ENCODE measurements at places on chromosomes 11 and 22.
A peak's percentile ranks its signal among the peaks of the same experiment; 100 is the strongest.

GRCh38 chr22:36029406-36029755 lies 757 bp upstream of the RBFOX2 start:
- no peak for DNase-seq

GRCh38 chr22:45980761-45981160 lies 3.8 kb upstream of the WNT7B start:
- DNase-seq, result no peak

DNA sequence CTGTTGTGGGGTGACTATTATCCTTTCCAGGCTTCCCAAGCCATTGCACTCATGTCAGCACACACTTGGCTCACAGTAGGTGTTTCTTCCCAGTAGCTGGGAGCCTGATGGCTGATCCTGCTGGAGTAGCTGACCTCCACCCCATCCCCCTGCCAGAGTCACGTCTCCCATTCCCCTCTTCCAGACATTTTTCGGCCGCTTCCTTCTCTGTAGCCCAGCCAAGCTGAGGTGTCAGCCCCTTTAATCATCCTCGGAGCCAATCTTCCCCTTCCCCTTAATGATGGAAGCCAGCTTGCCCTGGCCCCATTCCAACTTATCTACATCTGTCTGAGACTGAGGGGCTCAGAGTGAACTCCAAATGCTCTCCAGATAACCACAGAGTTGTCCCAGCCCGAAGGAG lies 550.7 kb downstream of the MN1 start:
- no peak for DNase-seq

DNA sequence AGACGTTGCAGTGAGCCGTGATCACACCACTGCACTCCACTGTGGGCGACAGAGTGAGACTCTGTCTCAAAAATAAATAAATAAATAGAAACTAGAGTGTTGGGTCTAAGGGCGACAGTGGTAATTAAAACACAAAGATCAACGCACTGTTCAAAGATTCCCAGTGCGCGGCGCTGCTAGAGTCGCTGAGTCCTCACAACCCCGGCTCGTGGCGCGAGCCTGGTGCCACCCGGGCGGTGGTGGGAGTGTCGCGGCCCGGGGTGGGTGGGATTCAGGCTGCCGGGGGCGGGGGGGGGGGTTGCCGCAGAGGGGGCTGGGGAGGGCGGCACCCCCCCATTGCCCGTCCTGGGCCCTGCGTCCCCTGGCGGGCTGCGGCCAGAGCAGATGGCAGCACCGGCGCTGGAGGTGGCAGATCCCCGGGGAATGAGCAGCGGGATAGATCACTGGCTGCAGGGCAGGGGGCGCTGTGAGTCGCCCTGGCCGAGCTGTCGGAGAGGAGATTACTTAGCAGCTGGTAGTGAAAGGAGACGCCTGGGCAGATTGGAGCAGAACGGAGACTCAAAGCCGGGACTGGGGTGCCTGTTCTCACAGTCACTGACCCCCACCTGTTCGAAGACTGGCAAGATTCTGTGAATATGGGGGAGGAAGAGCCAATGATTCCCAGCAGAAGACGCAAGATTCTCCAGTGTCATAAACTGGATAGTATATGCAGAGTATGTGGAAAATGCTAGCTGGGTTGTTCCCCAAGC lies 30.2 kb upstream of the APOBEC3A start:
- DNase-seq, result peak; percentile 60

DNA sequence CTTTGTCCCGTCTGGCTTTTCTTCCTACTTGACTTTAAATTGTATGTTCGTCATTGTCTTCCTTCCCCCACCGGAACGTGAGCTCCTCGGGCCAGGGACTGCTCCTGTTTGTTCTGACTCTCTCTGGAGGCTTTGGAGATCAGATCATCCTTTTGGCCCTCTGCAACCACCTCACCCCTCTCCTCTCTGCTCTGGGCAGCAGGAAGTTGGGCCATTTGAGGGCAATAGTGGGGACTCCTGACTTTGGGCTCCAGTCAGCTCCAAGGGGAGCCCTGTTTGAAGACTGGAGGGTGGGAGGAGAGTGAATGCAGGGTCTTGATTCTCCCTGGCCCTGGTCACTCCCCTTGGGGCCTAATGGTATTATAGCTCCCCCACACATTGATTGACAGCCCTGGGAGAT lies 186.3 kb upstream of the B3GAT1 start:
- no peak for DNase-seq

DNA sequence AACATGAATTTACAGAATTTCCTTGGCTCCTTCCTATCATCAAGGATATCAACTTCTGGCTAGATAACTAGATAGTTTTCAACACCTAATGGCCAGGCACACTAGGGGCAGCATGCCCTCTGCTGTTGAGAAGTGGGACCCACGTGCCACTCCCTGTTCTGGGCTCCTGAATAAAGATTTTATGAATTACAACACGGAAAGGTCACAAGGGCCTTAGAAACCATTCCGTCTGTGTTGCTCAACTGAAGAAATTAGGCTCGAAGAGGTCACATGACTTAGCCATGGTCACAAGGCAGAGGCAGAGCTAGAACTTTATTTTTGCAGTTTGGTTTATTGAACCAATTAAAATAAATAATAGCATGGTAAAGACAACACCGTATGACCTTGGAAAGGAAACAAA lies 36.0 kb downstream of the PRCP start:
- DNase-seq, result peak; percentile 73
